AG04450 (cell line): ENCODE measurements at places on chromosomes 12 and 14.

DNA sequence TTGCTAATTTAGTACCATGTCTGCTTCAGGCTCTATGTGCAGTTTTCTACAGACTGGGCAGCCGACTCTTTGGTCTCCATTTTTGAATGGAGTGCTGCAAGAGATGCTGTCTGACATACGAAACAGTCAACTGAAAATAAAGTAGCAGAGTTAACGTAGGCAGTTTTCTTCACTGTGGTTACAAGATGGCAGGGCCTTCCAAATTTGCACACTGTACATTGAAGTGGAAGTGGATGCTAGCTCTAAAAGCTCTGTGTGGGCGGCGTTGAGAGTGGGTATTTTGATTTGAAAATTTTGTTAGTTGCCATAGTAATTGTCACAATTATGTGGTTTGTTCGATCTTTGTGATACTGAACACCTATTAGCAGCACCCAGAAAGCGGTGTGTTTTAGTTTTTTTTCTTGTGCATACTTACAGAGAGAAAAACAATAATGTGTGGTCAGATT lies 154.9 kb upstream of the ATP2B1 start:
- DNase-seq: no peak

DNA sequence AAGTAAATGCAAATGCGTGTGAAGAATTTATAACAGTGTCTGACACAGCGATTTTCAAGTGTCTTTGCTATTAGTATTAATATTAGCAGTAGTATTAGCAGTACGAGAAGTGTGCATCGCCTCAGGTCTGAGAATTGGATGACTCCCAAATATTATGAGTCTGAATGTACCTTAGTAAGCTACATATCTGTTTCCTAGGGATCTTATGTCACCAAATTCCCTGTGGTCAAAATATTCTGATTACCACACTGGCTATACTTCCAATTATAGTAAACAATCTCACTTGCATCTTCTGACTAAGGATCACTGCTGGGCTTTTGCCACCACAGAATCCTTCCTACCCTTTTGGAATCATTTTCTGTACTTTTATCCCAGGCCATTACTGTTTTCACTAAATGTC lies 396.0 kb upstream of the MIS18BP1 start:
- DNase-seq: no peak

GRCh38 chr12:4307593-4308333 lies 13.2 kb upstream of the TIGAR start:
- DNase-seq: peak; percentile 55

GRCh38 chr12:116806845-116807440 lies 68.8 kb downstream of the RNFT2 start:
- no peak for DNase-seq

- DNase-seq: peak; percentile 2
Observed at GRCh38 chr12:39990122-39991101, 115.5 kb downstream of the SLC2A13 start.

GRCh38 chr12:88805286-88805685 lies 225.0 kb upstream of the KITLG start:
- no peak for DNase-seq

DNA sequence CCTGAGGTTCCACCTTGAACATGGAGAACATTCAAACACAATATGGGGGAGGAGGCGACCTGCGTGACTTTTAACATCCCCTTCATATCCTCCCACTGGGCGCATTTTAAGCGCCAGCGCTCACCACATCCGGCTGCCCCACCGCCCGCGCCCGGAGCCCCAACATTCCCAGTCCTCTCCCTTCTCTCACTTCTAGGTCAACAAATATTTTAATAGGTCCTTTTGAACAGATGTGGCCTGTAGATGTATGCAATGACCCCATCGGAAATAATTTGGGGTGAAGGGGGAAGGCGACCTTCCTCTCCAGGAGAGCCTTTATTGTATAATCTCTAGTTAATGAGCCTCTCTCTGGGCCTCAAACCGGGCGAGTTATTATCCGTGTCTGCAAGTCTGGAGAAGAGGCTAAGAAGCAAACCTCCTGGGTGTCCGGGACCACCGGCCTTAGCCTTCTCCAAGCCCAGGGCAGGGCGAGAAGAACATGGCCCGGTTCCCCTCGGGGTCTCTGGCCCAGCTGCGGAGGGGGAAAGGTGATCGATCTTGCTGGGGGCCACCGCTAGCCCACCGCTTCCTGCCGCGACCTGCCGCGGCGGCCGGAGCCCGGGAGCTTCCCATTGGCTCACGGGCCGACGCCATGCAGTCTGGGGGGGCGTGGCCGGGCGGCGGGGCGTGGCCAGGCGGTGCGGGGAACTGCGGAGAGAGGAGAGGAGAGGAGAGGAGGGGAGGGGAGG lies 83.2 kb upstream of the HMGA2 start:
- DNase-seq: no peak

GRCh38 chr12:21678959-21679358 lies 21.3 kb upstream of the LDHB start:
- no peak for DNase-seq

DNA sequence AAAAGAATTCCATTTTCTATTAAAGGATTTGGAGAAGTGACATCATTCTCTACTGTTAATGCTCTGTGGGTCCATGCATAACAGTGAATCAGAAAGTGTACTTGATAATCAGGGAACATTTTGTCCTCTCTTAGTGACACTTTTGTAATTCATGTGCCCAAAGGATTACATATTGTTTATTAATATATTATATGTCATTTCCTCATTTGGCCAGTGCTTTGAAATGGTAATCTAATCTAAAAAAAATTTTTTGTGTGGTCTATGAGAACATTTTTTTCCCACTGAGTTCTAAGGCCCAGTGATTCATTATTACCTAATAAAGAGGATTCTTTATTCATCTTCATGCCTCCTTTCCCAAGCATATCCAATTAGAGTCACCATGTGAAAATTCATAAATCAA lies 79.7 kb upstream of the MYF6 start:
- DNase-seq: peak; percentile 10

DNA sequence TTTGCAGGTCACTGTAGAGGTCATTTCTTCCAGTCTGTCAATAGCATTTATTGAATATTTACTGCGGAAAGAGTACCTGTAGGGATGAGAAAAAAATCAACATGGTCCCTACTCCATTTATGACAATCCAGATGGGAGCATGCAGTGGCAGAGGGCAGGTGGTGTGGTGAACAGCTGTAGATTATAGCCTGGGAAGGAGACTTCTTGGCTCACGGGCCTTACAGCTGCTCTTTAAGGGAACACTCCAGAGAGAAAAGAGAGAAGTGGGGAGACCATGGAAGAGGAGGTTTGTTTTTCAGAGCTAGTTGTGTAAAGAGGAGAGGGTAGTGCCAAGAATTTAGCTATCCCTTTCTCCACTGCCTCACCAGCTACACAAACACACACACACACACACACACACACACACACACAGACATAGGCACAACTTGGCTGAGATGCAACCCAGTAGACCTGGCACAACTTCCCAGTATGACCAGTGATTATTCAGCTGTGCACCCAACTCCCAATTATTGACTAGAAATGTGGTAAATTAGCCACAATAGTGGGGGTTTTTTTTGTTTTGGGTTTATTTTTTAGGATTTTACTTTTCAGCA lies 41.0 kb downstream of the GPHB5 start:
- no peak for DNase-seq

DNA sequence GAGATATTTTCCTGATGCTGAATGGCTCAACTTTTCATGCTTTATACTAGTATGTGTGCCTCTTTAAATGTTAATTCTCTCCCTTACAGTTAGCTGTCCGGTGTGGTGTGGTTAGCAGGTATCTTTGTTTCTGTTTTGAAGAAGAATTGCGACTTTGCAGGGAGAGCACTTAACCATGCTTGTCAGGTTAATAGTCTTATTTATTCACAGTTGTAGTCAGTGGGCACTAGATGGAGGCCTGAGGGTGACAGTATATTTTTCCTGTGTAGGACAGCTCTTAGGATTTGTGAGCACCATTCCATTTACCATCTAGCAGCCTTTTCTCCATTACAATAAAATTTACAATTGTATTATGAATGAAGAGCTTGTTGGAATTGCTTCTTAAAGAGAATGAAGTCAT lies 34.9 kb downstream of the PDE3A start:
- DNase-seq: no peak

DNA sequence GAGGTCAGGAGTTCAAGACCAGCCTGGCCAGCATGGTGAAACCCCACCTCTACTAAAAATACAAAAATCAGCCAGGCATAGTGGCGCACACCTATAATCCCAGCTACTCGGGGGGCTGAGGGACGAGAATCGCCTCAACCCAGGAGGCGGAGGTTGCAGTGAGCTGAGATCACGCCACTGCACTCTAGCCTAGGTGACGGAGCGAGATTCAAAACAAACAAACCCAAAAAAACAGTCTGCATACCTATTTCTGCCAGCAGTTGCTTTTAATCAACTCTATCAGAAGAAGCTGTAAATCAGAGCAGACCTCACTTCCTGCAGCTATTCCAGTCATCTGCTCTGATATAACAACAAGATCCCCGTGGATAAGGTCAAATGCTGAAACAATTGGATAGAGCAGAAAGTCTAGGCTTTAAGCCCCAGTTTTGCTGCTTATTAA lies 50.5 kb downstream of the LIMA1 start:
- DNase-seq: no peak

DNA sequence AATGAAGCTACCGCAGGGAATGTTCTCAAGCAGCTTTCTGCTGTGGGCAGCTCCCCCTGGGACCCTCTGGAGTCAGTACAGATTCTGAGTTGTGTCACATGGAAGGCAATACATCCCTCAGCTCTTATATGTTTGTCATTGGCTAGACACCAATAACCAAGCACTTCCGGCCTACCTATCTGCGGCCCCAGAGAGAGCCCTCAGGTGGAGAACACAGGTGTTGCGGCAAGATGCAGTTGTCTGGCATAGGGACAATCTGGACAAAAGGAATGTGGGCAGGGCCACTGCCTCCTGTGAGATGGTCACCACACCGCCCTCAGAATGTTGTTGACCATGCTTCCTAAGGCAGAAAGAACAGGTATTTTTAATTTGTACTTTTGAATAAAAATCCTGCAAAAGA lies 118.7 kb downstream of the BRMS1L start:
- no peak for DNase-seq

DNA sequence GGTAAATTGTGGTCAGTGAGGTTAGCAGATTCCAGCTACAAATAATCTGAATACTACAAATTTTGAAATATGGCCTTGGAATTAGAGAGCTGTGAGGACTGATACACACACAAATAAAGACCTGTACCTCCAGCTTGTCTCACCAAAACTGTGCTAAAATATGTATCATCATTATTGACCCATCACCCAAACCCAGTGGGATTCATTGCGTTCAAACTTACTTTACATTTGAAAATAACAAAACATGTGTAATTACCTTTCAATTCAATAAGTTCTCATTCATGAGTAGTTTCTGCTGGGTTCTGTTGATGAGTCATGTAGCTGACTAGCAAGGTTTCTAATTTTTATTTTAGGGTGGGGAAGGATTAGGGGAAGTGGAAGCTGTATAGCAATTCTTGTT lies 170.9 kb downstream of the MSRB3 start:
- no peak for DNase-seq

GRCh38 chr14:50056435-50056834 lies 59.9 kb downstream of the VCPKMT start:
- DNase-seq: no peak

GRCh38 chr12:132520421-132521199 lies 30.7 kb downstream of the FBRSL1 start:
- DNase-seq: no peak

- DNase-seq: no peak
Observed at GRCh38 chr14:23568600-23569331, 1.2 kb upstream of the AP1G2 start.

- DNase-seq: no peak
Observed at GRCh38 chr12:51838036-51838435, 10.5 kb downstream of the FIGNL2 start.

- DNase-seq: no peak
Observed at GRCh38 chr12:51128919-51129318, 44.0 kb downstream of the TFCP2 start.

- no peak for DNase-seq
Observed at GRCh38 chr12:96478011-96478410, 11.4 kb upstream of the CFAP54 start.

GRCh38 chr14:53539489-53540126 lies 386.5 kb upstream of the DDHD1 start:
- DNase-seq: peak; percentile 70

- DNase-seq: no peak
Observed at GRCh38 chr14:98966016-98966415, 306.0 kb downstream of the BCL11B start.

DNA sequence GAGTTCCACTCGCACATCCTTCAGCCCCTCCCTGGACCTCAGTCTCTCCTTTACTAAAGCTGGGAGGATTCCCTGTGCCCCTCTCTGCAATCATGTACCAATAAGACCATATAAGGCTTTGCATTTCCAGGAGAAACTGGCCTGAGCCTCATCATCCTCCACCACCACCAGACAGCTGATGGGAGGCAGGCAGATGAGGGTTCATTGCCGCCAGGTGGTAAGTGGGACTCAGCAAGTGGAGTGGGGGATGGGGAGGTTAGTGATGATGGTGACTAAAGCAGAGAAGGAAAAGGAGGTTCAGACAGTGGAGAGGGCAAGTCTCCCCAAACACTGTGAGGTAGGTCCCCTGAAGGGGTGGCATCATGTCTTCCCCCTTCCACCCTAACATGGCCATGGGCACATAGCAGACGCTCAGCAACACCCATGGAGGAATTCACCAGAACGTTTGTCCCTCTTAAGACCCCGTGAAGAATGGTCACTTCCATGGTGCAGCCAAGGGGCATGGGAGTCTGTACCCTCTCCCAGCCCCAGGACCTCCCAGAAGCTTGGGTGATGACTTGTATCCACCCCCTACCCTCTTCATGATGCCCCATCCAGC lies 4.5 kb upstream of the TNFRSF1A start:
- no peak for DNase-seq
